ENCODE measurements at places on chromosomes 1 and 21.

- DNase-seq: no peak
Observed at GRCh38 chr1:84754386-84754703, 64.1 kb upstream of the SSX2IP start.

DNA sequence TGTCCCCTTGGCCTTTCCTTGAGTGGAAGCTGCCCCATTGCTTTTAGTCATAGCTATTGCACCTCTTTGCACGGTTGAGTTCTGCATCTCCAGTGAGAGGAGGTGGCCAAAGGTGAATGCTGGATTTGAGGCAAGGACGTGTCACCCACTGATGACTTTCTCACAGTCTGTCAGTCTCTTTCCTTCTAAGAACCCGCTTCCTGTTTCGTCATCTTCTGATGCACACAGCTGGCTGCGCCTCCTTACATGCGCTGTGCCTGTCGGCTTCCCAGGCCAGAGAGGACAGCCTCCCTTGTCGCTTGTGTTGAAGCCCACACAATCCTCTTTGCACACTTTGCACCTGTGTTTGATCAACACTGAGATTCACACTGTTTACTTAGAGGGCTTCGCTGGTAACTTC lies 41.8 kb upstream of the PWP2 start:
- DNase-seq: no peak

- DNase-seq: peak; percentile 65
Observed at GRCh38 chr1:198359024-198359653, 181.3 kb downstream of the ATP6V1G3 start.

DNA sequence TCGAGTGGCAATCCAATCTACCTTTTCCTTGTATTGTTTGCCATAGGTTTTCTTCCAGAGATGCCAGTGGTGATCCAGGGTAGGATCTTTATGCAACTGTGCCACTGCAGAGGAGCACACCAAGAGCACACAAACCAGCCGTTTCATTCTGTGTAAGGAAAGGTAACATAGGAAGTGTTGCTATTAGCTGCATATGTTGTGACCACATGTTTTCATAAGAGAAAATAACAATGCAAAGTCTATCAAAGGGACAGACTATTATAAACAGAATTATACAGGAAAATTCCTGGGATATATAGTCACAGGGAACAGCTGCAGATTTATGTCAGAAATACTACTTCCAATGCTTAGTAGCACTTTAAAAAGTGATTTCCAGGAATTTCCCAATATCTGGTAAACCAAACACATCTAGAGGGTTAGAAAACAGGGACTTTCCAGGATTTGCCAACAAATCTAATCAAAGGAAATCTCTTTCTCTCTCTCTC lies 919 bp downstream of the CTSS start:
- DNase-seq: peak; percentile 56

- DNase-seq: no peak
Observed at GRCh38 chr1:176926330-176927086, 238.0 kb downstream of the ASTN1 start.

DNA sequence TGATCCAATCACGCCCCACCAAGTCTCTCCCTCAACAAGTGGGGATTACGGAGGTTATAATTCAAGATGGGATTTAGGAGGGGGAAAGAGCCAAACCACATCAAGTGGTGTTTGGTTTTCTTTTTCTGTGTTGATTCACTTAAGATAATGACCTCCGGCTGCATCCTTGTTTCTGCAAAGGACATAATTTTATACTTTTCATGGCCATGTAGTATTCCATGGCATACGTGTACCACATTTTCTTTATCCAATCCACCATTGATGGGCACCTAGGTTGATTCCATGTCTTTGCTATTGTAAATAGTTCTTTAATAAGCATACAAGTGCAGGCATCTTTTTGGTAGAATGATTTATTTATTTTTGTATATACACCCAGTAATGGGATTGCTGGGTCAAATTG lies 162.5 kb upstream of the JUN start:
- no peak for DNase-seq

GRCh38 chr1:225481738-225482137 lies 53.9 kb upstream of the LBR start:
- DNase-seq: no peak

- no peak for DNase-seq
Observed at GRCh38 chr1:207424570-207425131, 29.5 kb upstream of the CR2 start.
